ENCODE measurements at places on chromosomes 16 and 17. TPM values are rescaled to one million over a fixed set of nuclear protein-coding genes. Genes with fewer than 3 reads are reported as not detected.

CD300E gene
- not detected for total RNA-seq

LRRC75A gene
- 1.4 TPM for total RNA-seq

C16orf86 gene
- 3.9 TPM for total RNA-seq

TMEM114 gene
- not detected for total RNA-seq

SAT2 gene
- total RNA-seq = 67.3 TPM

NPIPB13 gene
- 1.7 TPM for total RNA-seq

ELMO3 gene
- total RNA-seq = 0.32 TPM

EEF2K gene
- 28.9 TPM for total RNA-seq

PLLP gene
- 0.16 TPM for total RNA-seq

CNGB1 gene
- not detected for total RNA-seq

ATF7IP2 gene
- total RNA-seq = not detected

TBC1D3G gene
- total RNA-seq = not detected

LPO gene
- not detected for total RNA-seq

PFAS gene
- 7.1 TPM for total RNA-seq

B9D1 gene
- total RNA-seq = 30.5 TPM

CTRL gene
- 2.3 TPM for total RNA-seq

TNFRSF17 gene
- not detected for total RNA-seq

TRAPPC2L gene
- total RNA-seq = 88.1 TPM

HSD17B1 gene
- total RNA-seq = 5.7 TPM

OR3A3 gene
- not detected for total RNA-seq

HGS gene
- total RNA-seq = 57.4 TPM

C16orf92 gene
- not detected for total RNA-seq

TP53 gene
- 13.1 TPM for total RNA-seq

ZNF598 gene
- total RNA-seq = 12.0 TPM

PRR11 gene
- total RNA-seq = 0.52 TPM

AGRP gene
- not detected for total RNA-seq

DNAAF1 gene
- total RNA-seq = under 0.01 TPM

SMIM5 gene
- total RNA-seq = not detected

CCL8 gene
- total RNA-seq = not detected

SLC16A11 gene
- total RNA-seq = 0.16 TPM

PIPOX gene
- 2.2 TPM for total RNA-seq

TBC1D3E gene
- not detected for total RNA-seq

GCGR gene
- total RNA-seq = not detected

CD19 gene
- total RNA-seq = not detected

YBX2 gene
- total RNA-seq = not detected

KRT14 gene
- 0.16 TPM for total RNA-seq

SLC6A2 gene
- not detected for total RNA-seq

CFAP97D1 gene
- total RNA-seq = not detected

ICAM2 gene
- total RNA-seq = 0.26 TPM

FAM171A2 gene
- total RNA-seq = 8.8 TPM

LSM12 gene
- total RNA-seq = 13.7 TPM

CCL1 gene
- total RNA-seq = not detected

SPNS2 gene
- 0.09 TPM for total RNA-seq

SBK1 gene
- not detected for total RNA-seq

C16orf95 gene
- total RNA-seq = 4.7 TPM

FBXL16 gene
- total RNA-seq = under 0.01 TPM

CBX1 gene
- total RNA-seq = 35.9 TPM

ZACN gene
- total RNA-seq = under 0.01 TPM

CIBAR2 gene
- not detected for total RNA-seq

CCT6B gene
- 1.5 TPM for total RNA-seq

DNAAF8 gene
- total RNA-seq = 0.94 TPM

TAOK1 gene
- 38.3 TPM for total RNA-seq

FSCN2 gene
- 2.8 TPM for total RNA-seq

KRT27 gene
- total RNA-seq = not detected

CHST6 gene
- total RNA-seq = 0.16 TPM

TLCD2 gene
- total RNA-seq = 8.7 TPM

NHLRC4 gene
- total RNA-seq = 4.7 TPM

SOX8 gene
- 0.16 TPM for total RNA-seq

All from bronchial smooth muscle cell (primary cell).